Glutamatergic neuron (in vitro differentiated cells): ENCODE measurements at places on chromosomes 11 and 22. TPM values are rescaled to one million over a fixed set of nuclear protein-coding genes. Genes with fewer than 3 reads are reported as not detected.

MS4A7 gene
- not detected for total RNA-seq

BTBD18 gene
- total RNA-seq = not detected

UPK2 gene
- not detected for total RNA-seq

RAB38 gene
- 0.76 TPM for total RNA-seq

MMP12 gene
- not detected for total RNA-seq

GLYAT gene
- total RNA-seq = not detected

CYP2D6 gene
- 15.9 TPM for total RNA-seq

SORL1 gene
- 11.1 TPM for total RNA-seq

IGSF22 gene
- 1.1 TPM for total RNA-seq

- H3K36me3 ChIP-seq = no peaks in the 10 kb centered on the region
- no peak for DNase-seq
- H3K4me3 ChIP-seq = no peak overlapping the region
- no peak overlapping the region for H3K27ac ChIP-seq
- H3K4me1 ChIP-seq = peaks cover 8% of the 10 kb centered on the region
- no peaks in the 10 kb centered on the region for H3K27me3 ChIP-seq
These were observed 6.4 kb upstream of the CCDC86 start for GRCh38 chr11:60835534-60835846.

GRCh38 chr11:123193742-123194141 lies 1.3 kb downstream of the CLMP start:
- no peak for DNase-seq
- peaks cover 13% of the 10 kb centered on the region for H3K27me3 ChIP-seq
- H3K4me1 ChIP-seq = peaks cover 29% of the 10 kb centered on the region
- peak overlapping the region; percentile 81 for H3K4me3 ChIP-seq
- H3K36me3 ChIP-seq = no peaks in the 10 kb centered on the region

- H3K4me3 ChIP-seq = no peak overlapping the region
- no peaks in the 10 kb centered on the region for H3K36me3 ChIP-seq
- no peak overlapping the region for H3K27ac ChIP-seq
- DNase-seq = no peak
These were observed 189.6 kb upstream of the SYN3 start for GRCh38 chr22:33247758-33248157.

- DNase-seq = no peak
- H3K27me3 ChIP-seq = peaks cover 20% of the 10 kb centered on the region
- no peak overlapping the region for H3K4me3 ChIP-seq
- no peaks in the 10 kb centered on the region for H3K4me1 ChIP-seq
- peaks cover 18% of the 10 kb centered on the region for H3K36me3 ChIP-seq
- H3K27ac ChIP-seq = no peak overlapping the region
These were observed 14.7 kb downstream of the SELENOO start for GRCh38 chr22:50215297-50216054.

DNA sequence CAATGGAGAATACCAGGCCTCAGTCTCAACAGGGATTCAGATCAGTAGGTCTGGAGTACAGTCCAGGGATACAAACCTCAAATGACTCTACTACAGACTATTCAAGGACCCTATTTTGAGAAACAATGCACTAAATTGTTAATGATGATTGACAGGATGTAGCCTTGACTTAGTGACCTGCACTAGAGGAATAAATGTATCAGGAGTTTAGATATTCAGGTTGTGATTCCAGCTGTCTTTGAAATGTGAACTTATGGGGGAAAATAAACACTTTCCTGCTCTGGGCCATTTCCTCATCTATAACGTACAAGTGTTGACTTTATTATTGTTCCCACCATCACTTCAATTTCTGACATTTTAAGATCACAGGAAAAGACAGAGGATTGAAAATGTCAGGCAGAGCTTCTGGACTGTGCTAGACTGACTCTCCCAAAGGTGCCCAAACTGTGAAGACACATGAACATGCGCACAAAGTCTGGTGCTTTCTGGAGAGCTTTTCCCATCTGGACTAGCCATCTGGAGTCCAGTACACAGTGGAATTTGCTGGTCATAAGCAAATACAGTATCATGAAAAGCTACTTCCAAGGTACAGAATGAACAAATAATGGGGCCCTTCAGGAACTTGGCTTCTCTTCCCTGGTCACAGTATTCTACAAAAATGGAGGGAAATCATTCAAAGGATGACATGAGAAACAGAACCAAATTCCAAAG lies 110.4 kb downstream of the USP35 start:
- DNase-seq = no peak
- peaks cover 42% of the 10 kb centered on the region for H3K4me1 ChIP-seq
- peak overlapping the region; percentile 81 for H3K4me3 ChIP-seq
- peak overlapping the region; percentile 97 for H3K27ac ChIP-seq
- peaks cover 7% of the 10 kb centered on the region for H3K36me3 ChIP-seq

DNA sequence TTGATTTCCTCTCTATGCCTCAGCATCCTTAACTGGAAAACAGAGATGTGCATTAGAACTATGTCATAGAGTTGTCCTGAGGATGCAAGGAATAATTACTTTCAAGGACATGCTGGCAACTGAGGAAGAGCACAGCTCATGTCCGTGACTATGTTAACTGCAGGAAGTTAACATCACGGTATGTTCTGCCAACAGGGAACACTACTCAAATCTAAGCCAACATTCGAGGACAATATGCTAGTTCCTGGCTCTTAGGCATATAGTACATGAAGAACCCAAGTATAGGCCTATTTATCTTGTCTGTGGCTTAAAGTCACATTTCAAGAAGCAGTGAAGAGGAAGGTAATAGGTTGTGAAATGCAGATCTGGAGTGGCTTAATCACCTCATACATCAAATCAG lies 1032.6 kb downstream of the OPCML start:
- DNase-seq = no peak
- no peak overlapping the region for H3K4me3 ChIP-seq
- no peaks in the 10 kb centered on the region for H3K4me1 ChIP-seq
- peaks cover 3% of the 10 kb centered on the region for H3K27me3 ChIP-seq
- H3K27ac ChIP-seq = no peak overlapping the region
- H3K36me3 ChIP-seq = no peaks in the 10 kb centered on the region

- no peak for DNase-seq
- no peak overlapping the region for H3K4me3 ChIP-seq
- H3K36me3 ChIP-seq = no peaks in the 10 kb centered on the region
- peaks cover 10% of the 10 kb centered on the region for H3K27me3 ChIP-seq
- H3K27ac ChIP-seq = no peak overlapping the region
- no peaks in the 10 kb centered on the region for H3K4me1 ChIP-seq
These were observed 2.3 kb upstream of the MTNR1B start for GRCh38 chr11:92967178-92967577.

DNA sequence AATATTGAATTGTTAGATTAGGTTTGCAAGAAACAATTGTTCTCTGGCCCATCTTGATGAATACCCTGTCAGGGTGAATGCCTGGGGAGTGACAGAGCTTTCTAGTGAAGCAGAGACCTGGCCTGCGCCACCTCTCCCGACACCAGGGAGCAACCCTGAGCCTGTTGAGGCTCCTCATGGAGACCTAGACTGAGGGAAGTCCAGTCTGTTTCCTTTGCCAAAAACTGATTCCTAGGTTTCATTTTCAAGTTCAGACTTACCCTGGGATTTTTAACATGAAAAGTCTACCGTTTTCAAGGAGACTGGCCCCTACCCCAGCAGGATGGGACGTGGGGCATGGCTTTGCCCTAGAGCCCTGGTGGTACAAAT lies 173.7 kb upstream of the SORL1-AS1 start:
- no peaks in the 10 kb centered on the region for H3K36me3 ChIP-seq
- DNase-seq = no peak
- no peak overlapping the region for H3K27ac ChIP-seq
- H3K27me3 ChIP-seq = peaks cover 1% of the 10 kb centered on the region
- H3K4me3 ChIP-seq = no peak overlapping the region

DNA sequence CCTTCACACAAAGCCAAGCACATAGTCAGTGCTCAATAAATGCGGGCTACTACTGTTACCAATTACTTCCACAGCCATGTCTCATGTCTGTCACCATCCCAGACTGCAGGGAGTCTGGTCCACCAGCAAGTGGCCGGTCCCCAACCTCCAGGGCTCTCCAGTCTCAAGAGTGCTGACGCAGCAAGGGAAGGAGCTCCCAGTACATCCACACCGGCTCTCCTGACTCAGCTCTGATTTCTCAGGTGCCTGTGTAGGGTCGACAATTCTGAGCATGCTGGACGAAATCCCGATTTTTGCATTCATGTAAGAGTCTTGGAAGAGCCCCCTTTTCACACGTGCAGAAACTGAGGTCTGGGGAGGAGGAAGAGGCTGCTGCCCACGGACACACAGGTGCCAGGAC lies 10.3 kb upstream of the NEFH start:
- peak overlapping the region; percentile 66 for H3K4me3 ChIP-seq
- H3K27me3 ChIP-seq = peaks cover 1% of the 10 kb centered on the region
- peaks cover 4% of the 10 kb centered on the region for H3K4me1 ChIP-seq
- no peaks in the 10 kb centered on the region for H3K36me3 ChIP-seq
- no peak overlapping the region for H3K27ac ChIP-seq
- no peak for DNase-seq

- peaks cover 5% of the 10 kb centered on the region for H3K27me3 ChIP-seq
- peak; percentile 73 for DNase-seq
- H3K4me3 ChIP-seq = no peak overlapping the region
- no peak overlapping the region for H3K27ac ChIP-seq
- no peaks in the 10 kb centered on the region for H3K4me1 ChIP-seq
- H3K36me3 ChIP-seq = peaks cover 22% of the 10 kb centered on the region
These were observed 1.1 kb upstream of the CD6 start for GRCh38 chr11:60970369-60970774.

DNA sequence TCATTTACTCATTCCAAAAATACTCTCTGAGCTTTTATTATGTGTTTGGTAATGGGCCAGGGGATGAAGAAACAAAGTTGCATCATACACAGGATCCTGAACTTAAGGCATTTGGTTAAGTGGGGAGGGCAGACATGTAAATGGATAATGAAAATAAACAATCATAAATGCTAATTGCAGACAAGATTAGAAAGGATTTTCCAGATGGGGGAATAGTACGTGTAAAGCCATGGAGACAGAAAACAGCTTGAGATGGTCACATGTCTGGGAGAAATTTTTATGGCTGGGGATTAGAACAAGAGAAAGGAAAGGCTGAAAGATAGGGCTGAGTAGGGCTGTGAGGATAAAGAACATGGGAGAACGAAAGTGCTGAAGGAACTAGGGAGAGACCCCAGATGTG lies 534.3 kb upstream of the LARGE1 start:
- no peak for DNase-seq
- H3K27ac ChIP-seq = no peak overlapping the region
- H3K36me3 ChIP-seq = no peaks in the 10 kb centered on the region

DNA sequence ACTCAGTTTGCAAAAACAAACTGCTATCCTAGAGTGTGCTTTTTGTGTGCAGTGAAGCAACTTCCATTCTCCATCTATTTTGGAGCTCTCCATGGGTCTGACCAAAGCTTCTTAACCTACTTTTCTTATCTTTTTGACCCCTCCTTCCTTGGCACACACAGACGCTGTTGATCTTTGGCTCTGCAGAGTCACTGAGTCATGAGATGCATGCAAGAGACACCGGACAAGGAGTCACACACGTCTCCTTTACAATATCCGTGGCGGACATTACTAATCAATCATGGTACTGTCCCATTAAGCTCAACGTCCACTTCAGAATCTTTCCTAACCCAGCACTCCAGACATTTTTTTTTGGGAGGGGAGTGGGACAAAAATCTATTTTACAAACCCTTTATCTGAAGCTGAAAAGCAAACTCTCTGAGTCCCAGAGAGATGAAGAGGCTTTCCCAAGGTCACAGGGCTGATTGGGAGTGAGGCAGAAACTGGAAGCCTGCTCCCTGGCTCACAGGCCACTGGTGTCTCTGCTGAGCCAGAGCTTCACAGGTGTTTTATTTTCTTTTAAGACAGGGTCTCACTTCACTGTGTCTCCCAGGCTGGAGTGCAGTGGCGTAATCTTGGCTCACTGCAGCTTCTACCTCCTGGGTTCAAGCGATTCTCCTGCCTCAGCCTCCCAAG lies 165.8 kb upstream of the SYT13 start:
- no peak for DNase-seq
- H3K4me3 ChIP-seq = no peak overlapping the region
- peaks cover 2% of the 10 kb centered on the region for H3K27me3 ChIP-seq
- H3K36me3 ChIP-seq = peaks cover 5% of the 10 kb centered on the region

- H3K27ac ChIP-seq = no peak overlapping the region
- H3K27me3 ChIP-seq = no peaks in the 10 kb centered on the region
- DNase-seq = no peak
- peaks cover 3% of the 10 kb centered on the region for H3K4me1 ChIP-seq
These were observed 80.7 kb downstream of the GGT1 start for GRCh38 chr22:24683691-24684090.

GRCh38 chr11:129283141-129283540 lies 91.0 kb upstream of the ARHGAP32 start:
- H3K4me1 ChIP-seq = peaks cover 26% of the 10 kb centered on the region
- H3K27ac ChIP-seq = no peak overlapping the region
- peaks cover 5% of the 10 kb centered on the region for H3K27me3 ChIP-seq
- no peak for DNase-seq
- H3K36me3 ChIP-seq = no peaks in the 10 kb centered on the region

GRCh38 chr11:63763496-63764339 lies 4.9 kb downstream of the ZFTA start:
- peak; percentile 84 for DNase-seq
- H3K4me3 ChIP-seq = peak overlapping the region; percentile 84
- peaks cover 4% of the 10 kb centered on the region for H3K36me3 ChIP-seq

- no peak for DNase-seq
- no peak overlapping the region for H3K27ac ChIP-seq
- H3K36me3 ChIP-seq = no peaks in the 10 kb centered on the region
- no peak overlapping the region for H3K4me3 ChIP-seq
- peaks cover 2% of the 10 kb centered on the region for H3K4me1 ChIP-seq
- peaks cover 12% of the 10 kb centered on the region for H3K27me3 ChIP-seq
These were observed 44.8 kb downstream of the FAM83F start for GRCh38 chr22:40039482-40040115.

DNA sequence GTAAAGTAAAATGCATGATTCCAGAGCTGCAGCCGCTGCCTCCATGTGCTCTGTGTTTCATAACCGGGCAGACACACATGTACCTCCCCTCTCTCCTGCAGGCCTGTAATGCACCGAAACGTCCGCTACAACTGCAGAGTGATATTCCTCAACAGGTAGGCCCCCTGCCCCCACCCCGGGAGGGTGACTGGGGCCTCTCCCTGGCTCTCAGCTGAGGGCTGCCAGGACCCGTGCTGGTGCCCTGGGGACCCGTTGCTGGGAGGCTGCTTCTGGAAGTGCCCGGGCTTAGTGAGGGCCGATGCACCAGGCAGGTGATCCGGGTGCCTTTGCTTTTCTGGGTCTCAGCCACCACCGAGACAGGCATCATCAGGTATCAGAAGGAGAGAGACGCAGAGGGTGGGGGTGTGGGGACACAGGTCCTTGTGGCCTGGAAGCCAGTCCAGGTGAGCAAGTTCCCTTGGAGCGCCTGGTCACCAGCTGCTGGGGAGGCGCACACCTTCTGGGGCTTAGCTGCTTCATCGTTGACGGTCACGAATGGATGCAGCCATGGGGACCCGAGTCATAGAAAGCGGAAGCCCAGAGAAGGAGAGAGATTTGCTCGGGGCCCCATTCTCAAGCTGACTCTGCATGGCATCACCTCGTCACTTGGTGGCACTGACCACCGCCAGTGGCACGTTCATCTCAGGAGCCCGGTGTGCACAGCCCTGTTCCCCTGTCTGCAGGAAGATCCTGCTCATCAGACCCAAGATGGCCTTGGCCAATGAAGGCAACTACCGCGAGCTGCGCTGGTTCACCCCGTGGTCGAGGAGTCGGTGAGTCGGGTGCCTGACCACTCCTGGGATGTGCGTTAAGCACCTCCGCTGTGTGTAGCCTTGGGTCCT lies 10.6 kb downstream of the NADSYN1 start:
- peak; percentile 3 for DNase-seq
- H3K4me1 ChIP-seq = peaks cover 3% of the 10 kb centered on the region
- H3K27ac ChIP-seq = no peak overlapping the region
- H3K36me3 ChIP-seq = peaks cover 33% of the 10 kb centered on the region
- peaks cover 5% of the 10 kb centered on the region for H3K27me3 ChIP-seq

- H3K4me1 ChIP-seq = no peaks in the 10 kb centered on the region
- H3K36me3 ChIP-seq = no peaks in the 10 kb centered on the region
- no peak overlapping the region for H3K27ac ChIP-seq
- no peak for DNase-seq
These were observed 286.7 kb upstream of the CCDC90B start for GRCh38 chr11:83572581-83573496.
